Epithelial cell of esophagus (primary cell): ENCODE measurements at places on chromosomes 1 and 21.

- DNase-seq, result peak; percentile 6
These were observed 212.5 kb downstream of the NPHP4 start for GRCh38 chr1:5779608-5780323.

DNA sequence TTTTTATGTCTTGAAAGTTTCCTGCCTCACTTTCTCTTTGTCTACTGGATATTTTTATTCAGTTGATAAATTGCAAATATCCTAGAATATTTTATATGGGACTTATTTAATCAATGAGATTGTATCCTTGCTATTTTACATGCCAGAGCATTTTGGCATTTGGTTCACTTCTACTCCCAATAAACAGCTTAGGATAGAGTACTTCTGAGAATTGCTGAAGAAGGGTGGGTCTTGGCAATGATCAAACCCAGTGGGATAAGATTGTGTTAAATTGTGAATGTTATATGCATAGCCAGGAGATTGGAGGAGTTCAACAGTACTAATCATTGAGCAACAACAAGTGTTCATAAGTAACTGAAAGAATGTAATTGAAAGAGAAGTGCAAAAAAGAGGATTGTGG, 60.1 kb downstream of the SDCCAG8 start:
- DNase-seq, result no peak

DNA sequence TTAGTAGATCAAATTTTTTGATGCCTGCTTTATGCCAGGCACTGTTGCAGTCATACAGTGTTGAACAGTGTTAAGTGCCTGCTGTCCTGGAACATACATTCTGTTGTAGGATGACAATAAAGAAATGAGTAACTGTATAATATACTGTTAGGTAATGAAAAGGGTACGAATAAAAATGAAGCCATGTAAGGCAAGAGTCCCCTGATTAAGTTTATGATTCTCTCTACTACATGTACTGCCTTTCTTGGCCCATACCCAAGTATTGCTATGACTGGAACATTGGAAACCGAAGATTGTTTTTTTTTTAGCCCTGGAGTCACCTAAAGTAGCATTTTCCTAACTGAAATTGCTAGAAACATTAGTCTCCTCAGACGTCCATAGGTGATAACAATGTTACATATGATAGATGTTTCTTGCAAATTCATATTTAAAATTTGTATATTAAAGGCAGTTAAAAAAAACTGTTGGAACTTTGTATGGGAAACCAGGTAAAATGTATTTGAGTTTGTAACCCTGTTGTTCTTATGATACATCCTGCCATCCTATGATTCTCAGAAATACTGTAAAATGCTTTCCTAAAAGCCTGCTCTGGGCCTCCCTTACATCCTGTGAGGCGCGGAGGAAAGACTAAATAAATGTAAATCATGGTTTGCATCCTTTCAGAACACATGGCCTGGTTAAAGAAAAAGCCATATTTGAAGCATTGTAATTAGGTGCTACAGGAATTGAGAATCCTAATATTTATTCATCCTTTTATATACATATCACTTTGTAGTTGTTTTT, 5.8 kb downstream of the ATP5PB start:
- no peak for DNase-seq

DNA sequence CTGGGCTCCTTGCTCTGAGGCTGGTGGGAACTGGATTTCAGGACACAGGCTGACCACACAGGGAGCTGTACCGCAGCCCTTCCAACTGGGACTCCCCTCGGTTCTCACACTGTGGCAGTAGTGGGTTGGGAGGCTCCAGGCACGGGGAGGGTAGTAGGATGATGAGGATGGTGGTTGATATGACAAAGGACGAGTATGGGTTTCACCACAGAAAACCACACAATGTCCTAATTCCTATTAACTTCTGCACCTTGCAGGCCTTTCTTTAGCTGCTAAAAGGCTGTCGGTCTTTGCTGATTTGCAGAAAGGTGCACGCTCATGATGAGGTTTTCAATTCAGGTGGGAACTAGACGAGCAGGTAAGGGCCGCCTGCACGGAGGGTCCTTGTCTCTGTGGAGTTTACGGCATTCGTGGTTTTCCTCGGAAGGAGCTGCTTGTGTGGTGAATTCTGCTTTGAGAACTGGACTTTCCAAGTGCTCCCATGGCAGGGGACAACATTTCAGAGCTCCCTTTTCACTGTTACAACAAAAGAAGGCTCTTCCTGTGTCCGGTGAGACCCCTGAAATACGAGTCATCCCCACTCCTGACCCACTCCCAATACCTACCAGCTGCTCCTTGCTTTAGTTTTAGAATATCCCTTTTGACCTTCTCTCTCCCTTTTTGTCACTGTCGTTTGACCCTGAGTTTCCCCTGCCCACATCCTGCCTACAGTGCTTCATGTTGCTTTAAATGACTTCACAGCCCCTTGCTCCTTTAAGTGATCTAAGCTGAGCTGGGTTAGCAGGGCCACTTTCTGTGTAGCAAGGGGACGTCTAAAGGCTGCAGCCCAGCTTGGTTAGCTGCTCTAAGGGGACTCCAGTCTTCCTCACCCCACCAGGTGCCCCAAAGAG, 125.1 kb downstream of the MRPS6 start:
- DNase-seq, result no peak

DNA sequence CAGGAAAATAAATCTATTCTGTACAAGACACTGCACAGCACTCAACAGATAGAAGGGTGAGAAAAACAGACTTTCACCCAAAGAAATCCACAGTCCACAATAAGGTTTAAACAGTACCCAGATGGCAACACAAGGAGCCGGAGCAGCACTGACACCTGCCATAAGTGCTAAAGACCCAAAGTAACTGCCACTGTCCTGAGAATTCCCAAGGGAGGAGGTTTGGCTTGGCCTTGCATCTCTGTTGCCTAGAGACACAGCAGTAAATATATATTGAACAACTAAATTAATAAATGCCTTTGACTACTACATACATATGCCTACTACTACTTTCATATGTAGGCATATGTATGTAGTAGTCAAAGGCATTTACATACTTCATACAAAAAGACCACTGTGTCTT, 68.0 kb downstream of the VAV3 start:
- DNase-seq, result no peak
